ENCODE measurements at places on chromosomes 4 and X. TPM values are rescaled to one million over a fixed set of nuclear protein-coding genes. Genes with fewer than 3 reads are reported as not detected.

Gene UGT2B15
- total RNA-seq: 0.44 TPM

Gene TCP11X2
- not detected for total RNA-seq

DNA sequence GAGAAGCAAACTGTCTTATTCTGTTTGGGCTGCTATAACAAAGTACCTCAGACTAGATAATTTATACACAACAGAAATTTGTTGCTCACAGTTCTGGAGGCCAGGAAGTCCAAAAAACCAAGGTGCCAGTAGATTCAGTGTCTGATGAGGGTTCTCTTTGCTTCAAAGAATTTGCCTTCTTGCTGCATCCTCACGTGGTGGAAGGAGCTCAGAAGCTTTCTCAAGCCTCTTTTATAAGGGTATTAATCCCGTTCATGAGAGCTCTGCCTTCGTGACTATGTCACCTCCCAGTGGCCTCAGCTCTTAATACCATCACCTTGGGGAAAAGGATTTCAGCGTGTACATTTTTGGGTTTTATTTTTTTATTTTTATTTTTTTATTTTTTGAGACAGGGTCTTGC lies 20.1 kb downstream of the CA5B start:
- DNase-seq: no peak

- no peak for DNase-seq
These were observed 734 bp downstream of the STOX2 start for GRCh38 chr4:183905593-183906488.

DNA sequence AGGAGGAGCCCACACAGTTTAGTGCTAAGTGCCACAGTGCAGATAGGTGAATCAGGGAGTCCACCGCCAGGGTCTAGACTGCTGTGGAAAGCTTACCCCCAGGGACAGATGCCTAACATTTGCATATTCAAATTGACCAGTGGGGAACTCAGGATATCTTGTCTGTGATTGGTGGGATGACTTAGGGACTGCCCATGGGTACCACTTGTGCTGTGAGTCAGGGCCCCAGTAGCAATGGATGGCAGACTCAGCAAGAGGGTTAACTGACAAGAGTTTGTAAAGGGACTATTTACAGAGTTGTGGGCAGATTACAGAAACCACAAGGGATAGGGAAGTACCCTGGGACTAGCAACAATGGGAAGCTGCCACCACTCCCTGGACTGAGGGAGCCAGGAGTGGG lies 282.1 kb downstream of the BCOR start:
- no peak for DNase-seq

- DNase-seq: no peak
These were observed 181.2 kb upstream of the ETNPPL start for GRCh38 chr4:108943976-108944591.

DNA sequence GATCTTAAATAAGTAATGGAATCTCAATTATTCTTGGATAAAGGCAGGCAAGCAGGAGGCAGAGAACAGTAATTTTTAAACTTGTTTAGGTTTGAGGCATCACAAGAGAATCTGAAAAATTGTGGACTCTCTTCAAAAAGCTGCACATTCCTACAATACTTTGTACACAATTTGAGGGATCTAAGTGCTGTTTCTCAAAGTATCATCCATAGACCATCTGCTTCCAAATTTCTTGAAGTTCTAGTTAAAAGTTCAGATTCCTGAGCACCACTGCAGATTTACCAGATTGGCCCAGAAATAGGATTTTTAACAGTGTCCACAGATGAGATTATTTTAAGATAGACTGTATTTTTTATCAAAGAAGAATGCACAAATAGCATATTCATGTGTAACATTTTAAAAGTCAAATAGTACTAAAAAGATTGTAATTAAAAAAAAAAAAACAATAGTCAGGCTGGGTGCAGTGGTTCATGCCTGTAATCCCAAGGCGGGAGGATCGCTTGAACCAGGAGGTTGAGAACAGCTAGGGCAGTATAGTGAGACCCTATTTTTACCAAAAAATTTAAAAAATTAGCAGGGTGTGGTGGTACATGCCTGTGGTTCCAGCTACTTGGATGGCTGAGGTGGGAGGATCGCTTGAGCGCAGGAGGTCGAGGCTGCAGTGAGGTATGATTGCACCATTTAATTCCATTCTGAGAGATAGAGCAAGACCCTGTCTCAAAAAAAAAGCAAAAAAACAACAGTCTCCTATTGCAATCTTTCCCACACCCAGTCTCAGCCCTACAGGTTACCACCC lies 14.2 kb upstream of the FNIP2 start:
- DNase-seq: no peak
